ENCODE measurements at places on chromosomes 16 and 17. TPM values are rescaled to one million over a fixed set of nuclear protein-coding genes. Genes with fewer than 3 reads are reported as not detected.

DNA sequence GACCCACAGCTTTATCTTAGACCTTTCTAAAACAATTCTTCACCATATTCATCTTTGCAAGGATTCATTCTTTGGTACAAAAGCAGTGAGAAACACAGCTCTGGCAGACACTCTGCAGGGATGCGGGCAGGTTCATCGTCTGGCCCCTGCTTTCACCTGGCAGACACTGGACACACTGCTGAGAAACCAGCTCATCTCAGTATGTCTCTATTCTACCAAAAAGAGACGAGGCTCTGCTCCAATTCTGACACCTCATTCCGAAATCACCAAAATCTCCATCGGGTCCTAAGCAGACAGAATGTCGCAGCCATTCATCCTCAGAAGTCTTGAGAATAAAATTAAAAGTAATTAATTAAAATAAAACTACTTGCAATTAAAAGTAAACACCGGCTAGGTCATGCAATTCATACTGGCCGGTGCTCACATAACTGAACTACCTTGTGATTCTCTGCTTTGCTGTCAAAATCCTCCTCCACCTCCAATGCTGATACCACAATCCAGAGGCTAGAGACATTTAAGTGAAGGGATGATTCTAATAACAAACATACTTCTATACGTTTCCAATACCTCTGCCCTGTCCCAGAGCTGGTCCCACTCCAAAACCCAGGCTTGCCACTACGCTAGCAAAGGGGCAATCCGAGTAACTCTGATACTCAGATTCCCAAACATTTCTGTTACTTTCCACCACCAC lies 1.3 kb downstream of the RNF157 start:
- H3K27me3 ChIP-seq, result no peaks in the 10 kb centered on the region
- DNase-seq, result no peak
- no peaks in the 10 kb centered on the region for H3K36me3 ChIP-seq
- no peak overlapping the region for H3K4me3 ChIP-seq
- peaks cover 4% of the 10 kb centered on the region for H3K4me1 ChIP-seq

- H3K4me1 ChIP-seq, result no peaks in the 10 kb centered on the region
- no peaks in the 10 kb centered on the region for H3K27me3 ChIP-seq
- H3K36me3 ChIP-seq, result no peaks in the 10 kb centered on the region
- no peak overlapping the region for H3K27ac ChIP-seq
These were observed 17.9 kb upstream of the ALDH3A2 start for GRCh38 chr17:19630661-19631060.

DNA sequence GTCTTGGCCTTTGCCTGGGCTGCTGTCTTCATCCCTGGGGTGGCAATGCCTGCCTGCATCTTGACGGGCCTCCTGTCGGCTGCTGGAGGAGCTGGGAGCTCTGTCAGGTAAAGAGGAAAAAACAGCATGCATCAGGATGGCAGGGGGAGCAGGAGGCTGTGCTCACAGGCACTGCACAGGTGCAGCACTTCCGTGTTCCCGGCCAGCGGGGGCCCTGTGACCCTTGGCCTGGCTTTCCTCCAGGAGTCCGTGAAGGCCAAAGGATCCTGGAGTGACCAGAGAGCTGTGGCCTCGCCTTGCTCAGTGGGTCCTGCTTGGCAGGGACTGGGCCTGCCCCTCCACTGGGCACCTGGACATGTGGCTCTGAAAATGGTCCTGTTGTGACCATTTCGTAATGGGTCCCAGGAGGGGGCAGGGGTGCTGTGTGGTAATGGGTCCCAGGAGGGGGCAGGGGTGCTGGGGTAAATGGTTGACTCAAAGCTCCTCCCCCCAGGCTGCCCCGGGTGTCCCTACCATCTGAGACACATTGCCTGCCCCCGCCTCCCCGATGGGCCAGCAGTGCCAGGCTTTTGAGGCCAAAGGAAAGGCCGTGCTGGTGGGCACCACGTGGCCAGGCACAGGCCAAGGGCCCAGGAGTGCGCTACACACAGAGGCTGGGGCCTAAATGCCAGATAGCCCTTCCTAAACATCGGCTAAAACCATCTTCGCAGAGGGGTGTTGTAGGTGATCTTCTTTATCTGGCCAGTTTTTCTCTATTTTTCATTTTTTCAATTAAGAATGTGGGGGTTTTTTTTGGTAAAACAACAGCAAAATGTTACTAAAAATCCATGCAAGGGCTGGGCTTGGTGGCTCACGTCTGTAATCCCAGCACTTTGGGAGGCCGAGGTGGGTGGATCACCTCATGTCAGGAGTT lies 4.0 kb upstream of the FASN start:
- peaks cover 60% of the 10 kb centered on the region for H3K4me1 ChIP-seq
- no peak for DNase-seq
- peak overlapping the region; percentile 96 for H3K27ac ChIP-seq
- no peaks in the 10 kb centered on the region for H3K36me3 ChIP-seq

Gene CYLD
- total RNA-seq, result 62.9 TPM

Gene AGRP
- not detected for total RNA-seq

Gene BICDL2
- 31.5 TPM for total RNA-seq

Gene PIMREG
- not detected for total RNA-seq

GRCh38 chr16:59305850-59306249 lies 571.7 kb upstream of the GOT2 start:
- no peaks in the 10 kb centered on the region for H3K36me3 ChIP-seq
- H3K4me1 ChIP-seq, result no peaks in the 10 kb centered on the region
- H3K4me3 ChIP-seq, result no peak overlapping the region
- no peak overlapping the region for H3K27ac ChIP-seq
- DNase-seq, result no peak

- no peak overlapping the region for H3K27ac ChIP-seq
- H3K36me3 ChIP-seq, result no peaks in the 10 kb centered on the region
- H3K27me3 ChIP-seq, result no peaks in the 10 kb centered on the region
- no peak overlapping the region for H3K4me3 ChIP-seq
These were observed 33.1 kb upstream of the RPTOR start for GRCh38 chr17:80511222-80512180.

DNA sequence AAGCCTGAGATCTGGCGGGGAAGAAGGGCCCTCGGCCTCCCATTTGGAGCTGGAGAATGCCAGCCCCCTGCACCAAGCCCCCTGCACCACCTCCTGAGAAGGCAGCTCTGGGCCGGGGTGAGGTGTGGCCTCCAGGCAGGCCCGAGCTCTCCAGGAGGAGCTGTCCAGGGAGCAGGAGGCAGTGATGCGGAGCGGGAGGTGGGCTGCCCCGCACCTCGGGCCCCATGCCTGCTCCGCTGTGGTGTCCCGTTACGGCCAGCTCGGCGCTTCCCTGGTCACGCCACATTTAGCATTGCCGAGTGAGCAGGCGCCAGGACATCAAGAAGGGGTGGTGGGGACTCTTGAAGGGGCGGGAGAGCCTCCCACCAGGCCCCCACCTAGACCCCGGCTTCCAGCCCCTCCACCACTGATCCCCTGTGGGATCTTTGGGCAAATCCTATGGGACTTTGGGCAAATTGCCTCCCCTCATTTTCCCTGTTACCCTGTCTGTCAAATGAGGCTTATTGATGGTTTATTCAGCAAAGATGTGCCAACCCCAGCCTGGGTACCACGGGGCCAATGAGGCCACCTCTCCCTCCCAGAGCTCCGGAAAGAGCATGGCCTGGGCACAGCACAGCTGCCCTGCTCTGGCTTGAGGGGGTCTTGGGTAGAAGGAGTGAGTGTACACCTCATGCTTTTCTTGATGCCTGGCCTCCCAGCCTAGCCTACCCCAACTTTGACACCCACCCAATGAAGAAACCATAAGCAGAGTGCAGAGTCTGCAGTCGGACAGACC lies 15.3 kb downstream of the FOXN1 start:
- H3K27ac ChIP-seq, result no peak overlapping the region
- H3K36me3 ChIP-seq, result no peaks in the 10 kb centered on the region
- H3K4me3 ChIP-seq, result no peak overlapping the region
- H3K4me1 ChIP-seq, result no peaks in the 10 kb centered on the region
- DNase-seq, result no peak

DNA sequence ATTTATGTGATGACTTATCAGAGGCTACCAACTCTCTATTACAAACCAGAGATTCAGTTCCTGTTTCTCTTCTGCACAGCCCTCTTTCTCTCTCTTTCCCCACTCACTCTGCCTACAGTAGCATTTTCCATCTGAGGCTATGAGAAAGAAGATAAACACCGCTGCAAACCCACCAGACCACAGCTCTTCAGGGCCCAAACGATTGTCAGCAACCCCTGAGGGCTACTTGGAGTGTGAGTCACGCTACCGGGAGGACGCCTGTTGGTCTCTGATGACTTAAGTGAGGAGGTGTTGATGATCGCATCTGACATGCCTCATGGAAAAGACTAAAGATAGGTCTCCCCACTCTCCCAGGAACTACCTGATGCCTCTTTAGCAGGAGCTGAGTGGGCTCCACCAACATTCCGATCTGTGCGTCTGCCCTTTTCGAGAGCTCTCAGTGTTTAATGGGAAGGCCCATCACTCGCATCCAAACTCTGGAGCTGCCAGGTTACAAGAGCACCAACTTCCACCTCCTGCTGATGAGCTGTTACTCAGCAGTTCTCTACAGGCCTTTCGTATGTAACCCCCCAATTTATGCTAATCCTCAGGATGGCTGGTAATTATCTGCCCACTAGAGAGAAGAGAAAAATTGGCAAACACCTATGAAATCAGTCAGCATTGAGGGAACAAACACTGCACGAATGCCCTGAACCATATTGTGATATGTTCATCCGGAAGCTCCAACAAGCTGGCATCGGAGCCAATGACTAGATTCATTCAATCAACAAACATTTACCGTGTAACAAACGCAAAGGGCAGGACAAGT lies 9.2 kb downstream of the GRIN2A start:
- H3K36me3 ChIP-seq, result no peaks in the 10 kb centered on the region
- no peaks in the 10 kb centered on the region for H3K4me1 ChIP-seq
- no peak overlapping the region for H3K27ac ChIP-seq
- H3K4me3 ChIP-seq, result no peak overlapping the region
- no peak for DNase-seq
- H3K27me3 ChIP-seq, result no peaks in the 10 kb centered on the region

DNA sequence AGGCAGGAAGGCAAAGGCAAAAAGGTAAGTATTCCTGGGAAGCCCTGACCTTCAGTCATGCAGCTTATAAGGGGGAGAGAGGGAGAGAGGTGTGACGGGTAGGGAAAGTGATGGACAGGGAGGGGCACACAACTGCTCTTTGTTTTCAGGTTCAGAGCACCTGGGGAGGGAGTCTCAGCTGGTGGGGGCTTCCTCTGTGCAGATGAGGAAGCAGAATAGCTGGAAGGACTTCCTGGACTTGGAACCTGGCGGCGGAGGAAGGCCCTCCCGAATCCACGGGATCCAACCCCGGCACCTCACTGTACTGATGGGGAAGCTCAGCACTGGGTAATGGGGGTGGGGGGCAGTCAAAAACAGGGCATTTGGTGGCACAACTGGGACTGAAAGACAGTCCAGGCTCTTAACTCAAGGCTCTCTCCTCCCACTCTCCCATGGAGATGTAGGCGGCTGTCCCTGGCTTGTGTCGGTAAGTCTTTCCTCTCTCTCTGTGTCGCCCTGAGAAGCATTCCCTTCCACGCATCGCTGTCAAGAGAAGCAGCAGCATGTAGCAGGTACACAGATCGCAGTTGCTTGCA lies 11.9 kb upstream of the PITPNM3 start:
- H3K27ac ChIP-seq, result no peak overlapping the region
- peak; percentile 25 for DNase-seq
- no peaks in the 10 kb centered on the region for H3K27me3 ChIP-seq
- H3K4me1 ChIP-seq, result no peaks in the 10 kb centered on the region
- no peak overlapping the region for H3K4me3 ChIP-seq

DNA sequence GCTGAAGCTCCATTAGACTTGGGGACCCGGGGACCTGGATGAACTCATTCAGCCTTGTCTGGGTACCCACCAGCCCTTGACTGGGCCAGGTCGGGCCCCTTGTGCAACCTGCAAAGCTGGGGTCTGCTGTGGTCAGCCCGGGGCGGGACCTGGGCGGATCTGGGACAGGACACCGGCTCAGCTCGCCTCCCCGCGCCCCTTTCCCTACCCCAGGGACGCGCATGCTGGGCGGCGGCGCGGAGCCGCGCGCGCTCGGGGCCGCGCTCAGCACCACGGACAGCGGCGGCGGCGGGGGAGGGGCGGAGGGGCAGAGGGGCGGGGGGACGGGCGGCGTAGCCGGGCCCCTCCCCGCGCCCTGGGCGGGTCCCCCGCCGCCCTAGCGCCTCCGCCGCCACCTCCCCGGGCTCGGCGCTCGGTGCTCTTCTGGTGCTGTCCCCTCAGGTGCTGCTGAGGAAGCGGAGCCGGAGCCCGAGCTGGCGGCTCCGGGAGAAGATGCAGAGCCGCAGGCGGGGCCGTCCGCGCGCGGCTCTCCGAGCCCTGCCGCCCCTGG lies 7.4 kb downstream of the ACD start:
- no peak for DNase-seq
- no peaks in the 10 kb centered on the region for H3K36me3 ChIP-seq
- H3K4me1 ChIP-seq, result peaks cover 11% of the 10 kb centered on the region
- no peak overlapping the region for H3K27ac ChIP-seq
- H3K4me3 ChIP-seq, result peak overlapping the region; percentile 12
- H3K27me3 ChIP-seq, result peaks cover 62% of the 10 kb centered on the region

DNA sequence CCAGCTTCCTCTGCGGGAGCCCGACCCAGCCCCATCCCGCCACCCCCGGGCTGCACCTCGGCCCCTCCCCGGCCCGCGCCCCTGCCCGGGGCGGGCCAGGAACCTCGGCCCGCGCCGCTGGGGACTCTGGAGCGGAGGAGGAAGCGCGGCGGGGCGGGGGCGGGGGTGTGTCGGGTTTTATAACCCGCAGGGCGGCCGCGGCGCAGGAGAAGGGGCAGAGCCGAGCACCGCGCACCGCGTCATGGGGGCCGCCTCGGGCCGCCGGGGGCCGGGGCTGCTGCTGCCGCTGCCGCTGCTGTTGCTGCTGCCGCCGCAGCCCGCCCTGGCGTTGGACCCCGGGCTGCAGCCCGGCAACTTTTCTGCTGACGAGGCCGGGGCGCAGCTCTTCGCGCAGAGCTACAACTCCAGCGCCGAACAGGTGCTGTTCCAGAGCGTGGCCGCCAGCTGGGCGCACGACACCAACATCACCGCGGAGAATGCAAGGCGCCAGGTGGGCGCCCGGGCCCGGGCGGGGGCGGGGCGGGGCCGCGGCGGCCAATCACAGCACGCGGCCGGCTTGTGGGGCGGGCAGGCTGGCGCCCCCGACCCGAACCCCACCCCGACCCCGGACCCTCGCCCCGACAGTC lies at the start of gene ACE:
Gene ACE, plus strand, starts transcription at position 208 of the 626 bp plus-strand sequence. Its CDS starts 34 bp downstream, at position 242.
- H3K27ac ChIP-seq, result peak within 1 kb of the TSS; percentile 39
- DNase-seq, result no peak
- H3K4me1 ChIP-seq, result peaks cover 7% of the 10 kb centered on the region
- H3K27me3 ChIP-seq, result peaks cover 3% of the 10 kb centered on the region
- no peaks in the 10 kb centered on the region for H3K36me3 ChIP-seq
- peak within 1 kb of the TSS; percentile 53 for H3K4me3 ChIP-seq

Gene LCAT
- total RNA-seq, result 18.6 TPM

Gene KRTAP9-2
- total RNA-seq, result not detected

Gene RRAD
- 7.7 TPM for total RNA-seq

GRCh38 chr17:50189550-50190292 lies 11.7 kb downstream of the COL1A1 start:
- no peaks in the 10 kb centered on the region for H3K27me3 ChIP-seq
- H3K27ac ChIP-seq, result peak overlapping the region; percentile 72
- H3K4me1 ChIP-seq, result no peaks in the 10 kb centered on the region
- H3K36me3 ChIP-seq, result no peaks in the 10 kb centered on the region

- no peaks in the 10 kb centered on the region for H3K36me3 ChIP-seq
- H3K27me3 ChIP-seq, result no peaks in the 10 kb centered on the region
- no peak for DNase-seq
- H3K4me1 ChIP-seq, result no peaks in the 10 kb centered on the region
- H3K27ac ChIP-seq, result no peak overlapping the region
These were observed 30.5 kb downstream of the HS3ST2 start for GRCh38 chr16:22844416-22844815.

All from breast epithelium (tissue), 4 donors.